Stimulated activated CD8-positive, alpha-beta memory T cell treated with anti-CD3 and anti-CD28 coated beads, Interleukin-2, amount 100 ng/mL, for 1 hour (primary cell): ENCODE measurements at places on chromosomes 4 and X.

GRCh38 chrX:121013897-121014455, 28.4 kb upstream of the CT47A1 start:
- DNase-seq: no peak

- DNase-seq: no peak
Observed at GRCh38 chr4:145819853-145820181, 118.8 kb downstream of the ZNF827 start.

DNA sequence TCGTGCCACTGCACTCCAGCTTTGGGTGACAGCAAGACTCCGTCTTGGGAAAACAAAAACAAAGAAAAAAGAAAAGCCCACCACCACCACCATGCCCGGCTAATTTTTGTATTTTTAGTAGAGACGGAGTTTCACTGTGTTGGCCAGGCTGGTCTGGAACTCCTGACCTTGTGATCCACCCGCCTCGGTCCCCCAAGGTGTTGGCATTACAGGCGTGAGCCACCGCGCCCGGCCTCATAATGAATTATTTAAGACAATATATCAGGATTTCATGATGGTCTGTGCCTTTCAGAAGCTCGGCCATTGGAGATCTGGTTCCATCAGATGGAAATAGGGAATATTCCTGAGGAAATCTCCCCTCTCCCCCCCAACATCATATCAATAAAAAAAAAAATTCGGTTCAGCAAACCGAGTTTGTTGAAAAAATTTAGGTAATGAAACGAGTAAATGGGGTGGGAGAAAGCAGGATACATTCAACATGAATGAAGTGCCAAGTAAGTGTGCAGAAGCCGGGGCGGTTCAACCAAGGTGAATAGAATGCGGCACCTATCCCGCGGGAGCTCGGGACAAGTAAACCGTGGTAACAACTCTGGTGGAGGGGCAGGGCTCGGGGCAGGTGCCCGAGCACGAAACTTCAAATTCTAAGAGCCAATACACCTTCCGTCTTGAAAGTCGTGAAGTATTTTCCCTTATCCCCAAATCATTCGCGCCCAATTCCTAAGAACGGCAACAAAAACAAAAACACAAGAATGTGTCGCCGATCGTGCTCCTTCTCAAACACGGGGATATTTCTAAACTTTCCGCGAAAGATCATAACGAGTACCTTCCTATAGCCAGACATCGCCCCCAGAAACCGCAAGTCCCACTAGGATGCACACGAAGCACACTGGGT, 773 bp upstream of the TXLNG start:
- DNase-seq: no peak

- no peak for DNase-seq
Observed at GRCh38 chr4:174794543-174795094, 34.4 kb downstream of the GLRA3 start.

GRCh38 chr4:2712261-2712842, 43.8 kb downstream of the TNIP2 start:
- no peak for DNase-seq

- no peak for DNase-seq
Observed at GRCh38 chr4:76623217-76624045, 188.4 kb downstream of the SHROOM3 start.

DNA sequence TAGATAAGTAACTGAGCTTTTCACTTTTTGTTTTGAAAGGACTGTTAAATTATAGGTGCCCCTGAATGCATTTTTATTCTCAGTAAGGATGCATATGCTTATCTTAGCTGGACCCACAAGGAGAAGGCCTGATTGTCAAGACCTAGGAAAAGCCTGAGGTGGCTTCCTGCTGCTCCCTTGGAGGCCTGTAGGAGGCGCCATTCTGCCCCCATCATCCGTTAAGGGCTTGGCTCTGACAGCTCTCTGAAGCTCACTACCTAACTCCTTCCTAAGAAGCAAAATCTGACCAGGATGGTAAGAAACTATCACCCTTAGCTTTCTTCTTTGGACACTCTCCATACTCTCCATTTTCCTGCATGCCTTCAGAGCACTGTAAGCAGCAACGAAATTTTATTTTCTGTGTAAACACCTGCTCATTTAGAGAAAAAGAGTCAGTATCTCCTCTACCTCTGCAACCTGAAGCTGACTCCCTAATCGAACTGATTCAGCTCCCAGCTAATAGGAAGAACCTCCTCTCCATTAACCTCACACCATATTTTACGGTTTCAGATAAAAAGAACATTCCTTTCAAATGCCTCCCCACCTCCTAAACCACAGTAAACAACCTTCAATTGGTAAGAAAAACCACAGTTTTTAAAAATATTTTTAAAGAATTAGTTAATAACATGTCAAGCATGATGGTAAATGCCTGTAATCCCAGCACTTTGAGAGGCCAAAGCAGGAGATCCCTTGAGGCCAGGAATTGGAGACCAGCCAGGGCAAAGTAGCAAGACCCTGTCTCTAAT, 73.4 kb upstream of the EDNRA start:
- DNase-seq: no peak

DNA sequence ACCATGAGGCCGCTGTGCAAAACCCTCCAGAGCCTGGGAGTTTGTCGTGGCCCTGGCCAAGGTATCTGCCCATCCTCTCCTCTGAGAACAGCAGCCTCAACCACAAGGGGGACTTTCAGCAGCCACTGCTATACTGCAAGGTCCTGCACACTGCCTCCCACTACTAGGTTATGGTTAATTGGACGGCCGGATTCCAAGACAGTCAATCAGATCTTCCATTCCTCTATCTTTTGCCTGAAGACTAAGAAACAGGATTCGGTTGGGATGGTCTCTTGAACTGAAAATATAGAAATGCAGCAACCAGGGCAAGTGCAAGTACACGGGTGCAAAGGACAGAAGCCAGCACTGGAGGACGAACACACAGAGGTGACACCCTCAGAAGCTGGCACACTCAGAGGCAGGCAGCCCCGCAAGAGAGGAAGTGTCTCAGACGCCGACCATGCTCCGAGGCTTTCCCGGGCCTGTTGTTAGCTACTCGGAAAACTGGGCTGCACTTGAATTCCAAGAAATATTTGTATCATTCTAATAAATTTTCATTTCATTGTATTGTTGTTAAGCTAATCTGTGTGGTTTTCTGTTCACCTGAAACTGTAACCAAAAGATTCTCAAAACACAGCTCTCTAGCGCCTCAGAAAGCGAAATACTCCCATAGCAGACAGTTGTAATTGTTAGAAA, 63.3 kb downstream of the AFAP1 start:
- peak; percentile 8 for DNase-seq

DNA sequence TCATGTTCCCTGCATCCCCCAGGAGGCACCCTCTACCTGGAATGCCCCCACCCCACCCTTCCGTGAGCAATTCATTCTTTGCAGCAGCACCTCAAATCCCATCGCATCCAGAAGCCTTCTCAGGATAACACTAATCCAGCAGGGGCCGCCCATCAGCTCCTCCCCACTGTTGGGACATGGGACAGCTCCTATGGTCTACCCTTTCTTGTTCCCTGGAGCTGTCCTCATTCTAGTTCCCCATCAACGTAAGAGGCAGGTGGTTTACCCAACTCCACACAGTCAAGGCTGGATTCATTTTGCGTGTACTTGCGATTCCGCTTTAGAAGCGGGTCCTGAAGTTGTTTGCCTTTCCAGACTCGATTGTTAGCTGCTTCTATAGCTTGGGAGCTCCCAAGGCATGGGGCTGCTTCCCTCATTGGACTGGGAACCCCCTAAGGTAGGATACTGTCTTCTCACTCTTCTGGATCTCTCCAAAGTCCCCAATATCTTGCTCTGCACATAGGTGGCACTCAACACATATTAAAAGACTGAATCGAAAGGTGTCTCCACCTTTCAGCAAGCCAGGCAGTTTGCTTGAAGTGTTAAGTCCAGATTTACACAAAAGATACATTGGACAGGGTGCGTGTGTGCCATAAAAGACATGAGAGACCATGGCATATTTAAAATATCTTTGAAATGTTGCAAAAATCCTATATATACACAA, 942 bp upstream of the APLN start:
- DNase-seq: no peak

- no peak for DNase-seq
Observed at GRCh38 chrX:13803116-13803515, 13.8 kb downstream of the GPM6B start.

DNA sequence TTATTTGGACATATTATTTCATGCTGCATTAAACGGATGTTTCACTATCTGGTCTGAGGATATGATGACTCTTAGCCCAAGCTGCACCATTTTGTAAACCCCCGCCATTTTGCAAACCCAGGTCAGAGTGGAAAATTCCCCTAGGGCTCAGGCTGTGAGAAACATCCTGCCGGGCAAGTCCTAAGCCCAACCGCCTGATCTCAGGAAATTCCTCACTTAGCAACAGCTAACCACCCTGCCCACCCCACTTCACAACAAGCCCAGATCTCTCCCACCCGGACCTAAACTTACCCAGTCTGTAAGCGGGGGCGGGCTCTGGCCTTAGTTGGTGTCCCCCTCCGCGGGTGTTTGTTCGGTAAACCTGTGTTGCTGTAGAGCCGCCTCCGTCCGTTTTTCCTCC, 2747.1 kb downstream of the PCDH7 start:
- DNase-seq: no peak
